Eye (tissue), 1 donor: ENCODE measurements at places on chromosomes 12 and 14.

DNA sequence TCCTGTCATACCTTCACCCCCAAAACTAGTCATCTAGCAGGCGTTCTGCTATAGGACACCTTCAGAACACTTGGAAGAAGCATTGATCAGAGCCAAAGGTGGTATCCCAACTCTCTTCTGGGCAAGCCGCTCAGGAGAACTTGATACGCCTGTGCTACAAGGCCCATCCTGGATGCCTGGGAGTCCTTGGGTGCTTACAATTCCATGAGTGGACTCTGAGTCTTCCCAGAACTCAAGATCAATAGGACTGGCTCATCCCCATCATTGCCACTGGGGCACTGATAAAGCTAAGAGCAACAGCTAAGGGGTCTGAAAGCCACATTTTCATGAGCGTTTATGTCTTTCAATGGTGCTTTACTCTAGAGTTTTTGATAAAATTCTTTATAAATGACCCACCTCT is 1.9 kb downstream of the SPTB start:
- no peak for DNase-seq

- no peak for DNase-seq
Measured at GRCh38 chr12:42541965-42542364, 47.6 kb downstream of the PRICKLE1 start.

DNA sequence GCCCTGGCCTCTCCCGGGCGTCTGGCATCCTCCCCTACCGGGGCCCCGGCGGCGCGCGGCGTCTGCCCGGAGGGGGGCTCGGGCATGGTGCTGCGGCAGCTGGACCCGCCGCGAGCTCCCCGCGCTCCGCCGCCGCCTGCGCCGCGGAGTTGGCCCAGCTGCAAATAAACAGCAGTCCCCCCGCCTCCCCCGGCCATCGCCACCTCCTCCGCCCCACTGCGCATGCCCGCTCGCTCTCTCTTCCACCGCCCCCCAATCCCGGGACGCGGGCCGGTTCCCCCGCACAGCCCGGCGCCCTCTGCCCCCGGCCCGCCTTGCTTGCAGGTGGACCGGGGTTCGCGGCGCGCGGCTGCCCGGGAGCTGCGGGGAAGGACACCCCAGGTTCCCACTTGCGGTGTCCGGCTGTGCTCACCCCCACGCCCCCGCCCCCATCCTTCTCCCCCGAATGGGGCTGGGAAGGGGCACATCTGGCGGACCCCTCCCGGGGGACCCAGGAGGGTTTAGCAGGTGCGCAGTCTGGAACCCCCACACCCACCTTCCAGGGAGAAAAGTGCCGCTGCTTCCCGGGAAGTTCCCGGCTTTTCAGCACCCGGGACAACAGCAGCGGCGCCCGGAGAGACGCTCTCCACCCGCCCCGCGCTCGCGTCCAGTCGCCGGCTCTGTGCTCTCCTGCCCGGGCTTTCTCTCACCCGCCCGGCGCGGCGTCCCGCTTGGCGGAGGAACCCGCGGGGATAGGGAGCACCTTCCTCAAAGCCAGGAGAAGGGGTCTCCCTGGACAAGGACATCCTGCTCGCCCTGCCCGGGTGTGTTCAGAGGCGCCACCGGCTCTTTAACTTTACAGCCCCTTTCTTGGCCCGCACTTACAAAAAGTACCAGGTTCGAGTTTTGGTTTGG is at the start of gene TMTC1:
Gene TMTC1, minus strand, starts transcription at position 170 of the 894 bp plus-strand sequence. CDS start 191 bp downstream, outside the sequence.
- DNase-seq, result peak; percentile 92

- DNase-seq, result no peak
Measured at GRCh38 chr14:104784846-104785707, 10.5 kb downstream of the AKT1 start.

GRCh38 chr14:103510724-103511693 is 11.6 kb downstream of the CKB start:
- DNase-seq, result no peak

DNA sequence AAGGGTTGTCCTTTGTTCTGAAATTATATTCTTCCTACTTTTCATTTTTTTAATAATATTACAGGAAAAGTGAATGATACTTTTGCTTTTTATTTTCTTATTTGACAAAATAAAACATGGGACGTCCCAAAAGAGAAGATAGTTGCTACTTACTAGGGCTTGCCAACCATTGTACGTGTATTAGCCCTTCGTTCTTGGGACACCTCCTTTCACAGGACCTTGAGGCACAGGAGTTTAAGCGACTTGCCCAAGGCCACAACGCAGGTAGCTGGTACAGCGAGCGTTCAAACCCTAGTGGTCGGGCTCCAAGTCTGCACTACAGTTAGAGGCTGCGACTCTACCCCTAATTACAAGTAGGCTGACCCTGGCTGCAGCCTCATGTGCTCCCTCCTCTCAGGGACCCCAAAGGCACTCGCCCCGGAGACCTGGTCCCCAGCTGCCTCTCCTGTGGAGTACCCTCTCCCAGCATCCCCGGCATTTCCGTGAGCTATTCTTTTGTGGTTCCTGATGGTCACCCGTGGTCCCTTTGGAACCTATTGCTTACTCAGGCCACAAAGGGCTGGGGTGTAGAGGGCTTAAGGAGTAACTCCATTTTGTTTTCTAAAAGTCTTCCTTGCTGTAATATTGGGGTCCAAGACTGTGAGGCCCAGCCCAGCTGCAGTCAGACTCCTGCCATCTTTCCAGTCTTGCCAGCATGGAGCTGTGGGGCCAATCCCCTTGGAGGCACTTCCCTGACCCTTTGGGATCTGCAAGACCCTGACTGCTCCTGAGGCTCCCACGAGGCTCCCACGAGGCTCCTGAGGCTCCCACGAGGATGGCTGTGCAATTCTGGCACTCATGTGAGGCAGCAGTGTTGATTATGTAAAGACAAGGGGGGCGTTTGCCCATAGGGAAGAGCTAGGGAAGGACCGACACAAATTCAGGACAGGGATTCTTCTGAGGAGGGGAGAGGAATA is 49.7 kb downstream of the IQSEC3 start:
- DNase-seq, result no peak

DNA sequence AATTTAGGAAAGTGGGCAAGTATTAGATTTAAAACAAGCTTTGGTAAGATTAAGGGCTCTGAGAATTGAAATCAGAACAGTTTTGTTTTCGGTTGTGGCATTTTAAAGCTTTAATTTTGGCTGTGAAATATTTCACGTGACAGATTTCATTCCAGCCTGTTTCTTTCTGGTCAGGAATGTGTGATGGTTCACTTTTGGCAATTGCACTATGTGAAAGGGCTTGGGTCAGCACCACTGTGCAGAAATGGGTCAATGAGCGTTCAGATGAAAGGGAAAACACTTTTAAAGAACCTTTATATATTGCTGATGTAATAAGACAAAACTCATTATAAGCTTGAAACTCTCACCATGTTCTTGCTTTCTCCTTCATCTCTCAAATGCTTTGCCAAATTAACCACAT is 17.1 kb downstream of the NUBPL start:
- no peak for DNase-seq

DNA sequence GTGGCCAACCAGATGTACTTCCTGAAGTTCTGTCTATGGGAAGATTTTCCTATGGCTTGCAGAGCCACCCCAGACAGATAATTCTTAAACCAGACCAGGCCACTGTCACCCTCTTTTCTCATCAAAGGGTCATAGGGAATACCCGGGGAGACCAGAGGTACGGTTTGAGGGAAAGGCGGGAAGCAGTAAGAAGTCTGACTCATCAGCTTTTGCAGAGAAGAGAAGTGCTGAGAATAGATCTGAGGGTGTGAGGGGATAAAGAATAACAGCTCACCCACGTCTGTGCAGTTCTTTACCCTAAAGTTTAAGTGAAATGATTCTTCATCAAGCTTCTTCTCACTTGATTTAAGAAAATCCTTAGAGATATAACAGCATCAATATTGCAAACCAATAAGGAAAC is 21.3 kb upstream of the POC1B start:
- no peak for DNase-seq

GRCh38 chr12:127656266-127656665 is 610.7 kb upstream of the TMEM132C start:
- DNase-seq, result no peak

- no peak for DNase-seq
Measured at GRCh38 chr12:52232203-52232673, 805 bp upstream of the KRT7 start.

DNA sequence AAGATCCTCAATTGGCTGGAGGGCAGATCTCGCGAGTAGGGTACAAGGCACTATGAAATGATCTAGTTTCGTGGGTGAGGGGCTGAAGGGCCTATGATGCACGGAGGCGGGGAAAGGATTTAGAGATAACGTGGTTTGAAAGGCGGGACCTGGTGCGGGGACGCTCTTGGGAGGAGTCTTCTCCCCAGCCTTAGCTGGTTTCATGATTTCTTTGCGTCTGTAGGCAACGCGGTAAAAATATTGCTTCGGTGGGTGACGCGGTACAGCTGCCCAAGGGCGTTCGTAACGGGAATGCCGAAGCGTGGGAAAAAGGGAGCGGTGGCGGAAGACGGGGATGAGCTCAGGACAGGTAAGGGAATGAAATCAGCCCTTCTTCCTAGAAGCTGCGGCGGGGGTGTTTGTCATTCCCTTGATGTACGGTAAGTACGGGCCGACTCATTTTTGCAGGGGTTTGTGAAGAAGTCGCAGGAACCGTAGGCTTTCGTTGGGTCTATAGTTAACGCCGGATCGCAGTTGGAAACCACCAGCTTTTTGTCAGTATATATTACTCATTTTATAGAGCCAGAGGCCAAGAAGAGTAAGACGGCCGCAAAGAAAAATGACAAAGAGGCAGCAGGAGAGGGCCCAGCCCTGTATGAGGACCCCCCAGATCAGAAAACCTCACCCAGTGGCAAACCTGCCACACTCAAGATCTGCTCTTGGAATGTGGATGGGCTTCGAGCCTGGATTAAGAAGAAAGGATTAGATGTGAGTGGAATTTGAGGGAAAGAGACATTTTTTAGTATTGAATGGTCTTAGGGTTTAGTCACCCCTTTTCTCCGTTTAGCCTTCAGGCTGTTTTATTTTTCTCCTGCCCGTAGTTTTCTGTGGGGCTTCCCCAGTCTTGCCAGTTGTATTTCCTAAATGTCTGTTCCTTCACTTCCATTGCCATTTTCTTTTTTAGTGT is 602 bp downstream of the APEX1 start:
- DNase-seq, result no peak

DNA sequence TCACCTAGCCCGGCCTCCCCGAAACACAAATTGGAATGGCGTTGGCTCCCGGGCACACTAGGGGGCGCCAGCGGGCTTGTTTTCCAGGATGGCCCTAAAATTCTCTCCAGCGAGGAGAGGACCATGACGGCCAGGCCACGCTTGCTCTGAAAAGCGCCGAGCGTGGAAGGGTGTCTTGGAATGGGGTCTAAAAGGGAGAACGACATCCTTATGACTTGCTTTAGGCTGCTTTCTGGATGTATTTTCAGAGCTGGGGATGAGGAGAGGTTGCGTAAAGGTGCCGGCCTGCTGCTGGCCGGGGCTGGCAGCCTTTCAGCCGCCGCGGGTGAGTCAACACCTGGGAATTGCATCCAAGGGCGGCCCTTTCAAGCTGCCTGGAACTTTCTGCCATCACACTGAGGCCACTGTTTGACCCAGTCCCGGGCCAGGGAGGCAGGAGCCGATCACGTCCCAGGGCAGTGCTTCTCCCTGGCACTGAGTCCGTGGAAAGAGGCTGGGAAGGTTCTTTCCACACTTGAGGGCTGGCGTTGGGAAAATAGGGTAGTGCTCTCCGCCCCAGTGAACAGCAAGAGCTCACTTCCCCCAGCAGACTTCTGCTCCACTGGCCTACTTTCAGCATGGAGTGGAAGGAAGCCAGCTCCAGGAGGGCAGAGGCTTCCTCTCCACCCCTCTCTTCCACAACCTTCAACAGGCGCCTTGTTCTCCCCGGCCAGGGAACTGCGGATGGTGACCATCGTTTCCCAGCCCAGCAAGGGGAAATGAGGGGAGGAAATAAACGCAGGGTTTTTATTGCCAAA is 216.2 kb downstream of the TTC8 start:
- peak; percentile 96 for DNase-seq

DNA sequence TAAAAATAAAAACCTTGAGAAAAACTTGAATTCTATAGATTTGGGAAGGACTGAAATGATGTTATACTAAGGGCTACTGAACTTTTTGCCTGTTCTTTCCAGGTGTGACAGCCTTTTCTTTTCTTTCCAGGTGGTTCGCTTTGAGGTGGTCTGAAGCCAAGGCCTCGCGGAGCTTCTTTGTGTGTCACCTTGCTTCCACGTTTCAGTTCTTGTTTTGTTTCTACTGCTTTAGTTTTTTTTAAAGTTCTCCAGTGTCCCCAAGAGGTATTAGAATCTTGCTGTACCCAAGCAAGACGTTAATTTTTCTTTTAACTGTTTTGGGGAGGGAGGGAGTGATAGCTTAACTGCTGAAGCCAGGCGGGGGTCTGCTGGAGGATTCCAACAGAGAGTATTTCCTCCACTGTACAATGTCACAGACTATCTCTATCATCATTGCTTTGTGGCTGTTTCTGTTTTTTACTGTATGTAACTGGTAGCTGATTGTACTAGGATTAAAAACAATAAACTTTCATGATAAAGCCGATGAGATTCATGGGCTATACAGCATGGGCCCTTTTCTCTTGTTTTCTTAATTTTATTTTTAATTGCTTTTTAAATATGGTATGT is 40.2 kb downstream of the PROX2 start:
- no peak for DNase-seq

- no peak for DNase-seq
Measured at GRCh38 chr14:22230517-22230916, 358.5 kb downstream of the DAD1 start.

DNA sequence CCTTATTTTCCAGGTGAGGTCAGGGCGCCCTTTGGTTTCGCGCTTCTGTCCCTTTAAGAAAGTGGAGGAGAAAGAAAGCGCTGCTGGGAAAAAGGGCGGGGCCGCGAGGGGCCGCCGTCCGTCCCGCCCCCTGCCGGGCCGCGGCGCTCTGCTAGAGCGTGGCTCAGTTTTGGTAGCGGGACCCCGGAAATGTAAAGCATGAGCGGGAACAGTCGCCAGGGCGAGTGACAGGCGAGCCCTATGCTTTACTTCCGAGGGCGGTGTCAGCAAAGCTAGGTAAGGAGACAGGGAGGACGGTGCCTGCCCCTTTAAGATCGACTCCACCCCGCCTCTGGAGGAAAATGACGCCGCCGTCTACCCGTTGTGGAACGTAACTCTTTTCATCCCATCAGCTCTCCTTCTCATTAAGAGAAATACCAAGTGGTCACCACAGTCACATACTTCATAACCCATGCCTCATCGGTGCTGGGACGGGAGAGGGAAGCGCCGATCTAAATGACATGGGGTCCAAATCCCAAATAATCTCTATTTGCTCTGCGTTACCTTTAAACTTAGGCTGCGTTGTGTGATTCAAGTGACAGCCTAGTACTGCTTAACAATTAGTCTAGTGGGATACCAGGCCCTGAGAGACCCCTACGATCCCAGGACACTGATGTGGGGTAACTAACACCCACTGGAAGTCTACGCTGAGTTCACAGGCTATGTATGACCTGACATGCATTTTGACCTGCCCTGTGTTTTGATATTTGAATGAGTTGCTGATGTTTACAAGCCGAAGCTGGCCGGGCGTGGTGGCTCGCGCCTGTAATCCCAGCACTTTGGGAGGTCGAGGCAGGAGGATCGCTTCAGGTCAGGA is at the start of gene ETFBKMT:
Gene ETFBKMT, plus strand, starts transcription at position 602 of the 856 bp plus-strand sequence. CDS start 2,266 bp downstream, outside the sequence.
- peak; percentile 96 for DNase-seq

- DNase-seq, result no peak
Measured at GRCh38 chr12:124392271-124392666, 97.4 kb downstream of the RFLNA start.
